Left renal pelvis (tissue), 4 donors: ENCODE measurements at places on chromosomes 3 and 15.

- no peak for DNase-seq
These were observed 46.5 kb downstream of the TP63 start for GRCh38 chr3:189677667-189678066.

- DNase-seq: no peak
These were observed 14.8 kb downstream of the GABRB3 start for GRCh38 chr15:26758079-26758478.

- DNase-seq: no peak
These were observed 124.3 kb downstream of the TMEM266 start for GRCh38 chr15:76183930-76184649.

DNA sequence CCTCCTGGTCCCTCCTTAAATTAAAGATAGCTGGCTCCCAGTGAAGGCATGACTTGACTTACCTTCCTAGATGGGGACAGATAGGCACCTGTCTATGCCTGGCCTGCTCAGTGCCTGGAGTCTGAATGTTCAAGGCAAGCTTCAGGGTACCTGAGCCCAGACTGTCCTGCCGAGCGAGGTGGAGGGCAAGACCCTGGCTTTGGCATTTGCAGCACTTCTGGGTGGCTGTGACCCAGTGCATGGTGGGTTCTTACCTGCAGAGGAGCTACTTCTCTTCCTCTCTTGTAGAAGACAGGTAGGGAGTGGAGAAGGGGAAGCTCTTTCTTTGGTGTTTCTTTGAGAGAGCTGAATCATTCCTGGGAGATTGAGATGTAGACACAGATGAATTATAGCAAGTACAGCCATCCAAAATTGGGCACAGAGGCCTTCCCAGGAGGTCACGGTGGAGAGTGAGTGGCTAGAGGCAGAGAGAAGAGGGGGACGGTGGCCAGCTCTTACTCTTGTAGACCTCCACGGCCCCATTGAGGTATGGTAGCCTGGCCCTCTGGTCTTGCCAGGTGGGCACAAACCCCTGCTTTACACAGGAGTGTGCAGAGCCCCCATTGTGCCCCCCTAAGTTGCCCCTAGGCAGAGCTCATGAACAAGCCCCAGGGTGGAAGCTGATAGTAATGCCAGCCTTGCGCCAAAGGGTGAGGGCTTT lies 402.5 kb upstream of the TPM1 start:
- no peak for DNase-seq

DNA sequence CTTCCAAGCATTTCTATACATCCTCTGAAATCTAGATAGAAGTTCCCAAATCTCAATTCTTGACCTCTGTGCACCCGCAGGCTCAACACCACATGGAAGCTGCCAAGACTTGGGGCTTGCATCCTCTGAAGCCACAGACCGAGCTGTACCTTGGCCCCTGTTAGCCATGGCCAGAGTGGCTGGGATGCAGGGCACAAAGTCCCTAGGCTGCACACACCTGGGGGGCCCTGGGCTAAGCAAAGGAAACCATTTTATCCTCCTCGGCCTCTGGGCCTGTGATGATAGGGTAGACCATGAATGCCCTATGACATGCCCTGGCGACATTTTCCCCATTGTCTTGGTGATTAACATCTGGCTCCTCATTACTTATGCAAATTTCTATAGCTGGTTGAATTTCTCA lies 97.1 kb upstream of the CCDC39 start:
- DNase-seq: no peak

- DNase-seq: no peak
These were observed 29.7 kb upstream of the SPATA12 start for GRCh38 chr3:57030721-57031120.

DNA sequence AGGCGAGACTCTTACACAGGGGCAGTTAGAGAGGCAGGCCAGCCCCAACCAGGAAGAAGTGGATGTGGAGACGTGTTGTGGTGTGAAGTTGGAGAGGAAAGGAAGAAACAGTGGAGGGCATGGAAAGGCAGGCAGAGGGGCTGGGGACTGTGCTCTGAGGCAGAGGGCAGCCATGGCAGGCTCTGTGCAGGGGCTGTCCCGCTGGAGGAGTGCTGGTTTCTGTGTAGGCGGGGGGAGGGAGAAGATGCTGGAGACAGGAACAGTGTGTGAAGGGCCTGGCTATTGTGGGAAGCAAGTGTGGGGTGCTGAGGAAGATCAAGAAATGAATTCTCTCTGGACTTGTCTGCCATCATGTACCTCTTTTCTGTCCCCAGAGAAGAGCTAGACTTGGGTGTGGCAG lies 21.0 kb downstream of the SNAPC5 start:
- no peak for DNase-seq

GRCh38 chr15:90294601-90295269 lies 29.3 kb downstream of the NGRN start:
- no peak for DNase-seq

GRCh38 chr3:129605203-129605921 lies 1.1 kb downstream of the PLXND1 start:
- no peak for DNase-seq

DNA sequence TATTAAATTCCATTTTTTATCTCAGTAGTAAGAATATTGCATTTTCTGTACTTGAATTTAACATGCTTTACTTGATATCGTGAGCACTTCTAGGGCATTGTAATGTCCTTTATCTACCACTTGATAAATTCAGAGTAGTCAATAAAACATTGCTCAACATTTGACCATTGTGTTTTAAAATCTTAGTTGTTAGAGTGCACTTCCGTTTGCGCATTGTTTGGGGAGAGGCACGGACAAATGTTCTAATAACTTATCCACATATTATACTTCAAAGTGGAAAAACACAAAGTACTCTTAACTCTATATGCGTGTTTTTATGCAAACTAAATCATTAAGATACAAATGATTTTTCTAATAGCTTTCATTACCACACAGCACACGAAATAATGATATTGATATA lies 419 bp downstream of the FAM227B start:
- peak; percentile 15 for DNase-seq

DNA sequence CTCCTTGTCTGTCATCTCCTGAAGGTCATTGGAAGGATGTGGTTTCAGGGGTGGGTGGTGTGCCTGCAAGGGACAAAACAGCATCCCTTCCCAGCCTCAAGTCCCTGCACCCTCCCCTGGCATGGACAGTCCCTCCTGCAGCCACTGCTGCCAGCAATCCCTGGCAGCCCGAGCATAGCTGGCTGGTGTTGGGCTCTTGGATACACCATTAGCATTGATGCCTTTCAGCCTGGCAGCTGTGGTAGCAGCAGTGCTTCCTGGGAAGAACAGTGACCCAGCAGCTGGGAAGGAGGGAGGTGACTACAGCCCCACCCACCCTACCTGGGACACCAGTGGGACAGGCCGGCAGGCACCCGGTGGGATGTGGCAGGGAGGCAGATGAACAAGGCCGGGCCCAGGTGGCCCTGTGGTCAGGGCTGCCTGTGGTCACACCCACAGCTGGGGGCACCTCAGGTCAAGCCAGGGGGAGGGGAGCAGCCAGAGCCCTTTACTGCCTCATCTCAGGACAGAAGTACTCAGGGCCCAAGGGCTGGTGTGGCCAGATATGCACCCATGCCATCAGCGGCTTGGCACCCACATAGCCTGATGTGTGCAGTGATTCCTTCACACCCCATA lies 32.9 kb upstream of the TMEM115 start:
- DNase-seq: no peak

DNA sequence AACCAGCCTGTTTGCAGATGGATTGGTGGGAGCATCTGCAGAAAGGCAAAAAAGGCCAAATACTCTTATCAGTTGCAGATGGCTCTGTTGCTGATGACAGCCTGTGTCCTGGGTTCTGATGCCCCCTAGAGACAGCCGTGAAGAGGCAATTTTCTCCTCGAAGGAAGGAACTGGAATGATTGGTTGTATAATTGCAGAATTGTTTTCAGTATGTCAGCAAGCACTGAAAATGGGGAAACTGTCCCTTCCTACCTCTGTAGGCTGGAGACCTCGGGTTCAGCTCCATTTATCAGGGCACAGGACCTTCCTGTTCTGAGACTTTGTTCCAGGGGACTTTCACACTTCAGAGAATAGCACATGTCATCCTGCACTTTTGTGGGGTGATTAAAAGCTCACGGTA lies 103.0 kb downstream of the PGPEP1L start:
- no peak for DNase-seq

DNA sequence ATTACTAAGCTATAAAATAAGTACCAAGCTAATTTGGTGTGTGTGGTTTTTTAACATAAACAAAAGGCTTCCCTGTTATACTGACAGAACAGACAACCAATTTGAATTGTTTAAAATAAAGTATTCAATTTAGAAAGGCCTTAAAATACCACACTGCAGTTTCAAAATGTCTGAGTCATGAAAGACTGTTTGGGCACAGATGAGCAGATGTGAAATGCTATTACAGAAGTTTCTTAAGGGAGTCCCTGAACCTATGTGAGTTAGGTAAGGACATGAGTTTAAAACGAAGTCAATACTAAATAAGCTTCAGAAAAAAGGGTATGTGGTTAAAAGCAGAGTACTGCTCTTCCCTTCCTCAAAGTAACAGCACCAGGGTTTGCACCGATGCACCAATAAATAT lies 69.7 kb upstream of the SETMAR start:
- no peak for DNase-seq

DNA sequence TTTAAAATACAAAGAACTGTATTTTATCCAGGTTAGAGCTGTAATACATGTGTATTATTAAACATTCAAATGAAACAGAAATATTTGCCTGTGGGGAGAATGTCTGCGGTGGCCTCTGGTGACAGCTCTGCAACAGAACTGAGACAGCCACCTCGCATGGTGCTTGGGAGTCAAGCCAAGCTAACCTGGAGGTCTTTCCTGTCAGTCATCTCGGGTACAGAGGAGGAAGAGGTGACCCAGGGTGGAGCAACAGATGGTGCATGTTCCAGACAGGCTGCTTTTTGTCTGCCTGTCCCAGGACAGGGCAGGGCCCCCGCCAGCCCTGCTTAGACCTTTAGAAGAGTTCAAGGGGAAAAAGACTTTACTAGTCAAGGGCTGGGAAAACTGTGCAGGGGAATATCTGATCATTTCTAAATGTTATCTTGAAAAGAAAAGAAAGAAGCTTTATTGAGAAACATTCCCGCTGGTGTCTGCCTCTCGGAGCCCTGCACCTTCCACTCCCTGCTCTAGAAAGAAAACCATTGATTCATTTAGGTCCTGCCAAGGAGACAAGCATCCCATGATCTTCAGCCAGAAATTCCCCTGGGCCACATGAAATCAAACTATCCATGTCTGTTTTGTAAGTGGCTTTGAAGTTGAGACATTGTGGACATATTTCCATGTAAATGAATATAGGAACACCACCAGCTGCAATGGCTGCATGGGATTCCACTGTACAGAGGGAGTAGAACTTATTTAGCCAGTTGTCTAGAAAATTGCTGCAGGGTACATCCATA lies 5.5 kb upstream of the NR2E3 start:
- DNase-seq: no peak

DNA sequence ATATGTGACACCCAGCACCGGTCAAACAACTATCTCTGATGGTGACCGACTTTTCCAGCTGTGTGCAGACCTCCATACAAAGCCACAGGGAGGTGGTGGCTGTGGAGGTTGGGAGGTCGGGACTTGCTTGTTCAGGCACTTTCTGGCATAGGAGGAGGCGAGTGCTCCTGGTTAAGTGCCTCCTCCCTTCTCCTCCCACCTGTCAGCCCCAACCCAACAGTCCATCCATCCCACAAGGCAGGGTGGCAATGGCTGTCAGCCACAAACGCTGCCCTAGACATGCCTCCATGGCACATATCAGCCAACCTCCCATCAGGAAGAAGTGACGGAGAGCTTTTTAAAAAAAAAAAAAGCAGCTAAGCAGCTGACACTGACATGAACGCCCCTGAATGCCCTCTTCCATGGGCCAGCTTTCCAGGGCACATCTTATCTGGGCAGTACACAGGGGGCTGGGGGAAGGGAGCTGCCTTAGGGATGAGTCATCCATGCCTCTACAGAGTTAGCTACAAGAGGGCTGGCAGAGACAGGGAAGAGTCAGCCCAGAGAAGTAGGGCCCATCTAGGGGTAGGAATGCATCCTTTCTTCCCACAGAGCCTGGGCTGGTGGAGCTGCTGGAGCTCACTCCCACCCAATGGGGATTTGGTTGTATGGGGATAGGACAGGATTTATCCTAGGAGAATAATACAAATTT lies 41.2 kb downstream of the CCDC12 start:
- DNase-seq: no peak

GRCh38 chr3:63687278-63688225 lies 35.1 kb downstream of the SNTN start:
- DNase-seq: no peak

DNA sequence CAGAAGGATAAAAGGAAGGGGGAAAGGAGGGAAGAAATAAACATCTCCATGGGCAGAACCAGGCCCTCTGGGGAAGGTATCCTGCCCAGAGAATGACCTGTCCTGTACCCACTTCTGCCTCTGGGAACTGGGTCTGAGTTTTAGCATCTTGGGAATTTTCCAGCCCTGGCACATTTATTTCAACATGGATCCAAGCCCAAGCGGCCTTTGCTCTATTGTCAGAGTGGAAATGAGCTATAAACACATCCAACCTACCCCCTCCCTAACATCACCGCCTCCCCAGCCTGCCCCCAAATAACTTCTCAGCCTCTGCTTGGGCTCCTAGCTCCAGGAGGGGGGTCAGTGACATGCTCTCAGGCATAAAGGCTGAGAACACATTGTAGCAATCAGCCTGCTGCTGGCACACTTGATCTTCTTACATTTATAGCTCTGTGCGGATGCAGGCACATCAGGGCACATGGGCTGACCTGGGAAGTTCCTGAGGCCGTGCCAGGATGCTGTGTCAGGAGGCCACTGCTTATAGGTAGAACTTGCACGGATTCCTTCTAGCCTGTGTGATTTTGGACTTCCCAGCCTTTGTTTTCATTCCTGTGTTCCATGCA lies 4.6 kb upstream of the OXTR start:
- no peak for DNase-seq

- no peak for DNase-seq
These were observed 79.1 kb downstream of the RAB11A start for GRCh38 chr15:65948383-65948782.

GRCh38 chr3:143163562-143164100 lies 44.1 kb downstream of the CHST2 start:
- no peak for DNase-seq

DNA sequence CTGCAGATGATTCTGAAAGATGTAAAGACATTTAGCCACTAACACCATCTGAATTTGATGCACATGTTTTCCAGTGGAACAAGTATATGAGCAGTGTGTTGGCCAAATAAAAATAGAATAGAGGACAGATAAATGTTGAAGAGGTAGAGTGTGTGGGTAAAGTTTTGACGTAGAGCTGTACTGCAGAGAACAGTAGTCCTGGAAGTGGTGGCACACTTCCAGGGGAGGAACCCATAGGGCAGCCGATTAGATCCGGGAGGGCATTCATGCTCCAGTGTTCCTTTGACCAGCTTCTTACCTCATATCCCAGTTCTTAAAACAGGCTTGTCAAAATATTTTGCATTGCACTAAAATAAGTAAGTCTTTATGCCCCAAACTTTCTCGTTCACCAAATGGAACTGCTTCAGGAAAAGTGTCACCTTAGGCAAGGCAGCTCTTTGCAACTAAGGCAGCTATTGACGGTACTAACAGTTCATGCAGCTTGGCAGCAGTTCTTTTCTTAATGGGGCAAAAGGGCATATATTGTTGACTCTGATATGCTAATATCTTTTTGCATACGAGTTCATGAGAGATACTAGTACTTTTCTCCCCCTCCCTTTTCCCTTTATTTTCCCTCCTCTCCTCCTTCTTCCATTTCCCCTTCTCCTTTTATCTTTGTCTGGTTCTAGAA lies 429.3 kb upstream of the AZI2 start:
- no peak for DNase-seq
